Activated CD4-positive, CD25-positive, alpha-beta regulatory T cell treated with anti-CD3 and anti-CD28 coated beads, Interleukin-2, amount 50 U/mL, for 72 hours (primary cell): ENCODE measurements at places on chromosomes 4 and X.

DNA sequence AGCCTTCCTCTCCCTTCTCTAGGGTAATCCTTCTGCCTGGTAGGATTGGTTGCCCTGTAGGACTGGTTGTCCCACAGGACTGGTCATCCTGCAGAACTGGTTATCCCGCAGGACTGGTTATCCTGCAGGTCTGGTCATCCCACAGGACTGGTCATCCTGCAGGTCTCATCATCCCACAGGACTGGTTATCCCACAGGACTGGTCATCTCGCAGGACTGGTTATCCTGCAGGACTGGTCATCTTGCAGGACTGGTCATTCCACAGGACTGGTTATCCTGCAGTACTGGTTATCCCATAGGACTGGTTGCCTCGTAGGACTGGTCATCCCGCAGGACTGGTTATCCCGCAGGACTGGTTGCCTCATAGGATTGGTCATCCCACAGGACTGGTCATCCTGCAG lies 48.1 kb upstream of the STOX2 start:
- DNase-seq: no peak

GRCh38 chr4:98680806-98681205 lies 22.4 kb upstream of the TSPAN5 start:
- no peak for DNase-seq

DNA sequence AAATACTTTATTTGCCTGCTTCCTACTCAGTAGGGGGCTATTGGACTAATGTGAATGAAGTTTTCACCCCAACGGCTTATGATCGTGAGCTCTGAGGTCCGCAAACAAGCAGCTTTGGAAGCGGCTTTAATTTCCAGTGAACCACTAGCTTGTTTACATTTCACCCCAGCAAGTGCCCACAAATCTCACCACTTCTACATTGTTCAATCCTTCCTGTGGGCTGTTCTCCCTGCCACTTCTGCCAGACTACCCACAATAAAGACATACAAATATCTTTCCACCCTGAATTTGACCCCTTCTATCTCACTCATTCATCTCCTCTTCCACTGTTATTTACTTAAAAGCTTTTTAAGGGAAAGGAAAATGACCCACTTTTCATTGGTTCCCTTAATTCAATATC lies 98.0 kb downstream of the CDS1 start:
- DNase-seq: no peak

- no peak for DNase-seq
These were observed 57.4 kb downstream of the DCK start for GRCh38 chr4:71050809-71051208.

GRCh38 chrX:140917354-140918115 lies 84.9 kb upstream of the SPANXB1 start:
- no peak for DNase-seq

- no peak for DNase-seq
These were observed 650.3 kb upstream of the FAM241A start for GRCh38 chr4:111494971-111495370.

DNA sequence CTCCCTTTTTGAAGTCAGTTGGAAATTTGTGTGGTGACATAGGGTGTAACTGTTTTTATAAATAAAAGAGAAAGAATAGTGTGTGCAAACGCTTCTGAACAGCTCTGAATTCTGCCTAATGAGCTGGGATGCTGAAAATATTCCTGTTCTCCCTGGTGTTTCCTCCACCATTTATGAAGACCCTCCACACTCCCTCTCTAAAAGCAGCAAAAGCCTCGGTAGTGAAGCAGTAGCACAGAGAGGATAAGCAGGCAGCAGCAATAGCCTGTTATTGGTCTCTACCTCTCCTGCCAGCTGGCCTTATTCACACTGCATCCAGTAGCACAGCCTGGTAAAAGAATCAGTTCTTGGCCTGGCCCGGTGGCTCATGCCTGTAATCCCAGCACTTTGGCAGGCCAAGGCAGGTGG lies 406.1 kb downstream of the IQCM start:
- DNase-seq: no peak

- DNase-seq: no peak
These were observed 1999.0 kb downstream of the ARAP2 start for GRCh38 chr4:34245276-34245675.

GRCh38 chr4:105715692-105716278 lies 7.2 kb downstream of the GSTCD start:
- no peak for DNase-seq

DNA sequence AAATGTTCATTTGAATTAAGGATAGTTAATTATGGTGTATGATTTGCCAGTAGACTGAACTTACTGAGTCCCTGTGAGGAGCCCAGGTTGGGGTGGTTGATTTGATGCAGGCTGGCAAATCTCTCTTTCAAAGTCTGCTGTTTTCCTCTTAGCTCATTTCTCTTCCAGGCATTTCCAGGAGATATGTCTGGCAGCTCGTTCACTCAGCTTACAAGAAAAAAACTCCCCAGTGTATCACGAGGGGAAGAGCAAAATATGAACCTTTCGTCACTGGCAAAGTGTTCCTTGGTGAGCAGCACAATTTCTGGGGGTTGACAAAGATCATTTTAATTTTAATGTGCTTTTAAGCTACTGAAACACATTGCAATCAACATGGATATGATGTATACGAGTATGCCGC lies 244.2 kb downstream of the CBLL2 start:
- DNase-seq: no peak

DNA sequence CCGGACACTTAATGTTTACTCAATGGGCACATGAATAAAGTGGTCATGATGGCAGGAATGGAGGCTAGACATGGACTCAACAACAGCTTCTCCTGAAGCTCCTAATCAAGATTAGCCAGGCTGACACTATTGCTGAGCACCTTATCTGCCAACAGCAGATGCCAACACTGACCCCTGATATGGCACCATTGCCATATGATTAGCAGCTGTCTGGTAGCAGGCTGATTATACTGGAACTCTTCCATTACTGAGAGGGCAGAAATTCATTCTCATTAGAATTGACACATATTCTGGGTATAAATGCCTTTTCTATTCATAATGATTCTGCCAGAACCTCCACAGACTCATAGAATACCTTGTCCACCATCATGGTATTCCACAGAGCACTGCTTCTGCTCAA lies 18.4 kb upstream of the AFF1 start:
- no peak for DNase-seq

GRCh38 chrX:75155447-75155826 lies 646 bp downstream of the ABCB7 start:
- no peak for DNase-seq

DNA sequence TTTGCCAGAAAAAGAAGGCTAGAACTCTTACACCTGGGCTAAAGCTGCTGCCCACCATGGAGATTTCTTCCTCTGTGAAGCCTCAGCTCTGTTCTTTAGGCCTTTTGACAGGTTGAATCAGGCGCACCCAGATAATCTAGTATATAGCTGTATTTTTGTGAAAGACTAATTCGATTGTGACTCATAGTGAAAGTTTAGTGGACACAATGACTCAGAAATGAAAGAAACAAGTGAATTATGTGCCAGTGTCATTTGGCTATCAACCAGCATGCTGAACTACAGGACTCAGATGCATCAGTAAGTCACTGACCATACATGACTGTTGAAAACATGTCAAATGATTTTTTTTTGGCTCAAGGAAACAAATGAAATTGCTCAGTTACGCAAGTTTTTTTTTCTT lies 425.4 kb downstream of the SLITRK2 start:
- DNase-seq: no peak

DNA sequence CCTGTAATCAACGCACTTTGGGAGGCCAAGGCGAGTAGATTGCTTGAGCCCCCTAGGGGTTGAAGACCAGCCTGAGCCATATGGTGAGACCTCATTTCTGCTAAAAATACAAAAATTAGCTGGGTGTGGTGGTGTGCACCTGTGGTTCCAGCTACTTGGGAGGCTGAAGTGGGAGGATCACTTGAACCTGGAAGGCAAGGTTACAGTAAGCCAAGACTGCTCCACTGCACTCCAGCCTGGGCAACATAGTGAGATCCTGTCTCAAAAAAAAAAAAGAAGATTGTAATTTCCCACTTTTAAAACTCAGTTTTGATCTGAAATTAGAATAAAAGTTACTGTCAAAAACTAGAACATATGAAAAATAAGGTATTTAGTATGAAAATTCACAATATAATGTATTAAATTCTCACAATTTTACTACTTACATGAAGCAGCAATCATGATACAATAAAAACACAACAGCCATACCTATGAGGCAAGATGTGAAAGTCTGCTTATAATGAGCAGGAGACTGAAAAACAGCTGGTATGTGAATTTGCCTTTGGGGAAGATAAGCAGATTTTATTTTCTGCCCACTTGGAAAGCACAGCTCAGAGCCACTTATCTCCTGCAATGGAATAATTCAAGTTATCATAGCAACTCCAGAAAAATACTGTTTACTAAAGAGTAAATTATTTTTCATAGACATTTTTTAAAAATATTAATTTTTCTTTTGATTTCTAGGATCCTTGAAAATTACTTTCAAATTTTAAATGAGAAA lies 50.6 kb downstream of the ZGRF1 start:
- DNase-seq: no peak

DNA sequence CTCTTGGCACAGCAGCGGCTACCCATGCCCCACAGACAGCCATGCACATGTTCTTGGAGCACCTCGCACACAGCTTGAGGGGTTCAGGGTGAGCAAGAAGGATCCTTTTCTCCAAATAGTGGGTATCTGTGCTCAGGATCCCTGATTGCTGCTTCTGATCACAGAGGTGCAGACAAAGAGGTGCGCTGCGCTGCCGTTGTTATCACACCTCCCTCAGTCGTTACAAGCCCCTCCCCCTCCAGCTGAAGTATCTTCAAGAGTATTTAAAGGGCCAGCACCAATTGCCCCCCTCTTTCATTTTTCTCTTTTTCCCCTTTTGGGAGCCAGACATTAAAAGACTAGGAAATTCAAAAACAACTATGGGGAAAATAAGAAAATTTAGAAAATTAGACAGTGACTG lies 44.3 kb downstream of the NELFA start:
- DNase-seq: no peak

DNA sequence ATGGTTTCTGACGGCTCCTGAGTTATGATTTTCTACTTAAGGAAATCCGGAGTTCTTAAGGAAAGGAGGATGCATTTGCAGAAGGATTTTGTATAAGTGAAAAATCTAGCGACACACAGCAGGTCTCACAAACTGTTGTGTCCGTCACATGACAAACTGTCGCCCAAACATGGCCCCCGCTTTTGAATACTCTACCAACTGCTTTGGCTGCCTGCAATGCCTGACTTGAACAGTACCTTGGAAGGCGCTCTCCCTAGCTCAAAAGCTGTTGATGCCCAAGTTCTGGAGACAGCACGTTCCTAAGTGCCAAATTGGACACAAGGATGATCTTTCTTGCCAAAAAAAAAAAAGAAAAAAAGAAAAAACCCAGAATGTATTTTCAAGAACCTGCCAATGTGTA lies 103.2 kb downstream of the ENPP6 start:
- DNase-seq: no peak

DNA sequence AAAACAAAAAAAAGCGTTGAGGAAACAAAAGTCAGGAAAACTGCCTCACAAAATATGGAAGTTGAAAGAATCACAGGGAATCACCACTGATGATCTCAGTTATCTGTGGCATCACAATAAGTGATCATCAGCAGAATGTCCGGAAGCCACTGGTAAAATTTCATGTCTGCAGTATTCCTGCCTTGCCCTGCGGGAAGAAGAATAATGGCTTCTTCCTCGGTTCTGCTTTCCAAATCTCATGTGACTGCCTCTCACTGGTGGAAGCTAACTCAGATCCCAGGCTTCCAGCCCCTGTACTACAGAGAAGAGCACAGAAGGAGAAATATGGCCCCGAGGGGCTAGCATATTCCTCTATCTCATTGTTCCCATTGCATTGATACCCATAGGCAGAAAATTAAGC lies 12.7 kb upstream of the ZNF330 start:
- no peak for DNase-seq

GRCh38 chr4:32393806-32394205 lies 1673.6 kb downstream of the PCDH7 start:
- no peak for DNase-seq

GRCh38 chr4:81609844-81610243 lies 138.1 kb upstream of the RASGEF1B start:
- no peak for DNase-seq
